OCI-LY7 (cell line): ENCODE measurements at places on chromosomes 7 and 10. TPM values are rescaled to one million over a fixed set of nuclear protein-coding genes. Genes with fewer than 3 reads are reported as not detected.

GRCh38 chr7:129854401-129854800, 98.4 kb downstream of the UBE2H start:
- DNase-seq: no peak

GRCh38 chr7:134533288-134533771, 6.0 kb downstream of the AKR1B10 start:
- no peak for DNase-seq

The ST7 gene
- 7.3 and 10.7 TPM in 2 replicates for total RNA-seq

- DNase-seq: peak; percentile 43
Measured at GRCh38 chr10:93080350-93081046, 6.8 kb downstream of the CYP26A1 start.

- DNase-seq: no peak
Measured at GRCh38 chr7:48473205-48473865, 302.1 kb downstream of the ABCA13 start.

The ZPBP gene
- total RNA-seq: not detected in 2 replicates

GRCh38 chr10:12943425-12943824, 58.1 kb downstream of the CCDC3 start:
- no peak for DNase-seq

GRCh38 chr7:128783143-128783861, 7.7 kb upstream of the OPN1SW start:
- DNase-seq: no peak

- DNase-seq: no peak
Measured at GRCh38 chr7:67407392-67408071, 410.9 kb downstream of the TYW1 start.

- peak; percentile 81 for DNase-seq
Measured at GRCh38 chr7:77331938-77332695, 84.0 kb downstream of the GSAP start.

DNA sequence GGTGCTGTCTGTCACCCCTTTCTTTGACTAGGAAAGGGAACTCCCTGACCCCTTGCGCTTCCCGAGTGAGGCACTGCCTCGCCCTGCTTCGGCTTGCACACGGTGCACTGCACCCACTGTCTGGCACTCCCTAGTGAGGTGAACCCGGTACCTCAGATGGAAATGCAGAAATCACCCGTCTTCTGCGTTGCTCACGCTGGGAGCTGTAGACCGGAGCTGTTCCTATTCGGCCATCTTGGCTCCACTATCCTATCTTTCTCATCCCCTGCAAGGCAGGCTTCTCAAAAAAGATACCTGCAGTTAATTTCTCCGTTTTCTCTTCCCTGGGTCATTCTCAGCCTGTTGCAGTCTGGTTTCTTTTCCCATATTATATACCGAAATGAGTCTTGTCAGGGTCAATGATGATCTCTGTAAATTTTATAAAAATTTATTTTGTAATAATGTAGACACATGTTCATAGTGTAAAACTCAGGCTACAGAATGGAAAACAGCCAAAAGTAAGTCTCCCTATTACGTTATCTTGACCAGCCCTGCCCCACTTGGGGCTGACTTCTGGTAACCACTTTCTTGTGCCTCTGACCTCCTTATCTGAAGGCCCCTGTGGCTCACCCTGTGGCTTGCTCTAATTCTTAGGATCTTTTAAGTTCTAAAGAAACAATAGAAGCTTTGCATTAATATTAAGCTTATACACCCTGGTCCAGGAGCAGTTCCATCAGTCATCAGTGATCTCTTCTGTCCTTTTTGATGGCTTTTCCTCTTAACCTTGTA, 20.7 kb downstream of the BLVRA start:
- no peak for DNase-seq

DNA sequence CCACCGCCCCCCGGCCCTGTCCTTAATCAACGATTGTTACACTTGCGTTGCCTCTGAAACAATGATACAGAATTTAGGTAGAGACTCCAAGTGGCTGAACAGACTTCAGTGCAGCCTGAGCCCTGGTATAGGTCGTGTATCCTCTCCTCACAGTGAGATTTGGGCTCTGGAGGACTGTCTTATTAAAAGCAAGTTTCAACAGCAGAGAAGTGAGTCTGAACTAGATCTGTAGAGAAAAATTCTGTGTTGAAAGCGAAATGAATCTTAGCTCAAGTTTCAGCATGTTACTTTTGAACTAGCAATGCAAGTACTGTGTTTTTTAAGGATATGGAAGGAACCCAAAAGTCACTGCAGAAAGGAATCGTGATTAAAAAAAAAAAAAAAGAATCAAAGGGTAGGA, 103.1 kb downstream of the HOXA1 start:
- no peak for DNase-seq

The GPR37 gene
- total RNA-seq: not detected in 2 replicates

GRCh38 chr7:2734751-2735571, 47.0 kb downstream of the AMZ1 start:
- no peak for DNase-seq

DNA sequence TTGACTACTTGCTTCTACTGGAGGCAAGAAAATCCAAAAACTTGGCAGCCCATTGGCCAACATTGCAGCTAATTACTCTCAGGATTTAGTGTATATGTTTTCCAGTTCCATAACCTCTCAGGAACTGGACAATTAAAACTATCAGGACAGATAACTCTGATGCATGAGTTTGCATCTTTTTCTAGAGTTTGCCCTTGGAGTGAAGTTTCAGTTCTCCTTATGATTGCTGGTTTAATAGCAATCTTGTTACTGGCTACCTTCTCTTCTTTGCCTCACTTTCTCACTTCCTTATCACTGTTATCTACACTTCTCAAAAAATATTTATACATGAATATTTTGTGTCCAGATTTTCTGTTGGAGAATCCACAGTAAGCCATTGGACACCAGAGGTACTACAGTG, 735.9 kb downstream of the PCDH15 start:
- no peak for DNase-seq

The AGMO gene
- total RNA-seq: not detected in 2 replicates

The IL15RA gene
- 5.9 and 7.6 TPM in 2 replicates for total RNA-seq

DNA sequence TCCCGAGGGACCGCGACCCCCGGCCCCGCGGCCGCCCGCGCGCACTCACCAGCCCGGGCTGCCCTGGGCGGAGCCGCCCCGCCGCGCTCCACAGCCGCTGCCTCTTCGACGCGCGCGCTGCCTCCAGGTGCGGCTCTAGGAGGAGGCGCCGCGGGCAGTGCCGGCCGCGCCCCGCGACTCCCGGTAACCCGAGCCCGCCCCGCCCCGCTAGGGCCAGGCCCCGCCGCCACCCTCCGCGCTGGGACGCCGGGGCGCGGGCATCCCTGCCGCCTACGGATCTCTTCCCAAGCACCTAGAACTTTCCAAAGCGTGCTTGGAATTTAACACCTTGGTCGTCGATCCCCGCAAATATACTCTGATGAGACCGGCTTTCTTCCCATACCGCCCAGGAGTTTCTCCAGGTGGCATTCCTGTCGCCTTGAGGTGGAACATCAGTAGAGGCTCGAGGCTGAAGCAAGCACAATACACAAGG, at the start of gene SLC26A5:
SLC26A5 (minus strand) TSS at position 159 of the 472 bp plus-strand sequence. CDS start 24,693 bp downstream, outside the sequence.
- no peak for DNase-seq

GRCh38 chr10:63429281-63429680, 36.5 kb downstream of the JMJD1C start:
- no peak for DNase-seq

The THSD7A gene
- total RNA-seq: not detected in 2 replicates

The ADAM12 gene
- not detected in 2 replicates for total RNA-seq

- DNase-seq: no peak
Measured at GRCh38 chr7:102182016-102182415, 104.7 kb upstream of the SH2B2 start.

GRCh38 chr10:114073395-114074186, 29.9 kb downstream of the ADRB1 start:
- peak; percentile 83 for DNase-seq

DNA sequence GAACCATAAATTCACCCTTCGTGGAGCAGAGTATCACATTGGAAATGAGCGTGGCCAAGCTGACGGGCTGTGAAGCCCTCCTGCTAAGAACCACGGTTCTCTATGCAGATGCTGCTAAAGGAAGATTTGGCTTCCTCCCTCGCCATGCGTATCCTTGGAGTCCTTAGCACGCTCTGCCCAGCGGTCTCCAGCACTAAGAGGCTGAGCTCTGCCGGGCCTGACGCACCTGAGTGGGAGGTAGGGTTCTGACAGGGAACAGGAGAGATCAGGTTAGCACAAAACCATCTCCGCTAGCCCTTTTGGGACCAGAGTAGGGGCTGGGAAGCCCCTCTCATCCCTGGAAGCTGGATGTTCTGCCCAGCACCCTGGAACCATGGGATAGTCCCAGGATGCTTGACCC, 225.8 kb downstream of the KCNMA1 start:
- no peak for DNase-seq

DNA sequence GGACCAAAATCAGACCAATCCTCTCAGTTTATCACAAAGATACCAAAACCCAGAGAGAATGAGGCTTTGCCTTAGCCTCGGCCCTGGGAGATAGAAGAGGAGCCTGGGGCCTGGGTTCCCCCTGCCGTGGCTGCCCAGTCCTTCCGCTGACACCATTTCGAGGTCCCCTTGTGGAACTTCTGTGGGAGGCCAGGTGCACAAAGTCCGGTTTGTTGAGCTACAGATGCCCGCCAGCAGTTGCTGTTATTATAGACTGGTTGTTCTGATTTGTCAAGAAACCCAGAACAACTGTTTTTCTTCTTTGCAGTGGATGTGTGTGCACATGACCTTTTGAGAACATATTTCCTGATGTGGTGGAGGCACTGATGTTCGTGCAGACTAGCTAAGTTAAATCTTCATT, 47.6 kb downstream of the CUX1 start:
- DNase-seq: peak; percentile 91

DNA sequence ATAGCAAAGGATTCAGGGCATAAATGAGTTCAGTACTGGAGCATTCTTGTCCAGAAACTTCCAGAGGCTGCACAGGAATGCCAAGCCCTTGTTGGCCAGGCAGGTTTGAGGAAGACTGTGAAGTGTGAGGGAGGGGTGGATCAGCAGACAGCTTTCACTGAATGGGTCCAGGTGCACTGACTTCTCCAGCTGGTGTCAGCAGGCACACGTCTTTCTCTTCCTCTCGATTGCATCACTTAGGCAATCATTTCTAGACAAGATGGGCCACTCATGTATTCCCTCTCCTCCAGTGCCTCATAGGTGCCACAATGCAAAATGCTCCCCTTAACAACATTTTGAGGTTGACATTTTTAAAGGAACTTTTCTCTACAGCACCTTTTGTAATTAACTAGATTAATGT, 15.6 kb upstream of the PLEKHS1 start:
- peak; percentile 19 for DNase-seq

DNA sequence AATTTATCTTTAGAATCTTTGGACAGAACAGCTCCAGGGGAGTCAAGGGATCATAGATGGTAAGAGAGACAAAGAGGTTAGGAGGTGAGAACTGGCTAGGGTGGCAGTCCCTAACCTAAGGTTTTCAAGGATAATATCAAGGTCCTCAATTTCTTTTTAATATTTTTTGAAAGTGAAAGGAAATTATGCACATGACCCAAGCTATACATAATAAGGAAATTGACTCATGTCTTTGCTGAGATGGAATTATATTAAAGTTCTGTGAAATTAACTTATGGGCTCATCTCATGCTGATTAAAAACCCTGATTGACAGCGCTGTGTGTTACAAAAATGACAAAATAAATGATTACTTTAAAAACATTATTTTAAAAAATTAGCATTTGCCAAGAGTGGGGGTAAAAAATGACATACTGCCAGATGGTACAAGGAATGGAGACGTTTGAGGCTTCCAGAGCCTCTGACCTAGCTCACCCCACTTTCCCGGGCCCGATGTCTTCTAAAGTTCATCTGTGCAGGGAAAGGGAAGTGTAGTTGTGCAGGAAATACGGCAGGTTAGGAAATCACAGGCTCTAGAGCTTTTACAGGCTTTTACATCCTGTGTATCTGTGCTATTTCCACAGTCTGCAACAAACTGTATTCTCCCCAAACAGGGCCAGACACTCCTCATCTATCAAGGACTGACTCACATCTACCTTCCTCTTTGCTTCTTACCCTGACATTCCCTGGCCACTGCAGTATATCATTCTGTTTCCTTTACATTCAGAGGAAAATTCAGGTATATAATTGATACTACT, 185.6 kb upstream of the PRSS58 start:
- no peak for DNase-seq

DNA sequence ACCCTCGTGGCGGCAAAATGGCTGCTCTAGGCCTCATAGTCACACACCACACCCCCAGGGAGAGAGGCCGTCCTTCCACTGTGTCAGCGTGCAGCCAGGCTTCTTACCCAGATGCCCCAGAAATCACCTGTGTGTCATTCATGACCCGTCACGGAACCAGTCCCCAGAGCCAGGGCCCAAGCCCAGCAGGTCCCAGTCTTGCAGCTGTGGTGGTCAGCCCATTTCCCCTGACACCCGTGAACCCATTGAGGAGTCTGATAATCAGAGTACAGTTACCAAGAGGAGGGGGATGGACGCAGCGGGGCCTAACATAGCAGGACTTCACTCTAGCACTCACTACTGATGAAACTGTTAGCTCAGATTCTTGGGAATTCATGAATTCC, 112.1 kb downstream of the ACTR3B start:
- no peak for DNase-seq

The CNNM2 gene
- total RNA-seq: 6.6 and 7.9 TPM in 2 replicates

The GTF2I gene
- total RNA-seq: 269 and 281 TPM in 2 replicates

GRCh38 chr10:25797888-25798429, 136.1 kb upstream of the MYO3A start:
- no peak for DNase-seq

DNA sequence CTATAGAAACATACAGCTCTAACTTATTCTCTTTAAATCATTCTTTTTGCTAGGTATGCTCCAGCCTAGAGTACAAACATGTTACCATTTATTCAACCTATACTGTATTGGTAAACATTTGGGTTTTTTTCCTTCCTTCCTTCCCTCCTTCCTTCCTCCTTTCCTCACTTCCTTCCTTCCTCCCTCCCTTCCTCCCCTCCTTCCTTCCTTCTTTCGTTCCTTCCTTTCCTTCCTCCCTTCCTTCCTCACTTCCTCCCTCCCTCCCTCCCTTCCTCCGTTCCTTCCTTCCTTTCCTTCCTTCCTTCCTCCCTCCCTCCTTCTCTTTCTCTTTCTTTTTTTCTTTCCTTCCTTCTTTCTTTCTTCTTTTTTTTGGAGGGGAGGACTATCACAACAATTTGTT, 286.7 kb upstream of the PRKCQ start:
- DNase-seq: no peak

DNA sequence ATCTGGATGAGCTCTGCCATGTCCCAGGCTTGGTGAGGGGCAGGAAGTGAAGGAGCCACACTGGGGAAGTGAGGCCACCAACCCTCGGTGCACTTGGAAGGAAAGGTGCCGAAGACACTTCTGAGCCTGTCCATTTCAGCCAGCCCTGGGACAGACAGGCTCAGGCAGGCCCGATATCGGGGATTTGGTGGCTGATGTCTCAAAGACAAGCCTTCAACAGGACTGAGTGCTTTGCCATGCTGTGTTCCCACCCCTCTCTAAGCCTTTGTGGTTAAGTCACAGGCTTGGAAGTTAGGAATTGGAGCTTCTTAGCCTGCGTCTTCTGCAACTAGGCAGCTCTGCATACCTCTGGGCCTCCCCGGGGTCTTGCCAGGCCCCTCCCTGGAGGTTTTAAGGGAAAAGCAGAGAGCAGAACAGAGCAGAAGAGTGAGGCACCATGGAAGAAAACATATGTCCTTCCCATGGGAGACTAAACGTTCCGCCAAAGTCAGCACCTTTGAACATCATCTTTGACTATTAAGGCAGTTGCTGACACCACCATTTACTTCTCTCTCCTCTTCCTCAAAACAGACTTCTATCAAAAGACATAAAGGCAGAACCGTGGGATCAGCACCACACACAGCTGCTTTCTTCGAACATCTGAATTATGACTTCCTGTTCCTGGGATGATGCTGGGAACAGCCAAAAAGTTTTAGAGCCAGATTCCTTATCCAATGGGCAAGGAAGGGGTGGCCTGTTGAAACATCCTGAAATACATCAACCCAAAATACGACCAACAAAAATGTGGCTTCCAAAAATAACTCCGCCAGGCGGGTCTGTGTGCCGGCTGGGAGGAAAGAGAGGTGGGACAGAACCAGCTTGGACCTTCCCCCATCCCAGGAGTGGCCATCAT, 71.8 kb downstream of the AFAP1L2 start:
- no peak for DNase-seq
